ENCODE measurements at places on chromosomes 7 and 10.
A peak's percentile ranks its signal among the peaks of the same experiment; 100 is the strongest.

GRCh38 chr7:13633857-13634256 is 355.6 kb downstream of the ETV1 start:
- no peak for DNase-seq

- no peak for DNase-seq
Observed at GRCh38 chr10:10330418-10330817, 687.3 kb upstream of the CELF2 start.

DNA sequence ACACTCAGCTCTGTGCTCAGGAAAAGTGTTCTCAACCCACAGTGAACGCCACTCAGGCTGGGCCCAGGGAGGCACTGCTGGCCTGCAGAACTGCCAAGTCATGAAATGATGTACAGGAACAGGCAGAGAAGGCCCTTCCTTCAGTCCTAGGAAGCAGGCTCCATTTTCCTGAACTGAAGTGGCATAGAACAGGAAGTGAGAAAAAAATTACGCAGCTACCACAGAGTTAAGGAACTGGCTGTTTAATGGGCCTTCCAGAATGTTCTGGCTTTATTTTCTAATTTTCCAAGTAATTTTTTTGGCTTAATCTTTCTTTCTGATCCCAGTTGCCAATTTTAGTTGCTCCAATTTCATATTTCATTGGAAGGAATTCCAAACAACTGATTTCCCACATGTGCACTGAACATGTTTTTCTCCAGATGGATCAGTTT is 39.3 kb downstream of the LRRC18 start:
- DNase-seq: no peak

- DNase-seq: no peak
Observed at GRCh38 chr7:14950013-14950412, 47.5 kb upstream of the DGKB start.

- DNase-seq: no peak
Observed at GRCh38 chr7:90621125-90621746, 25.1 kb downstream of the CDK14 start.

DNA sequence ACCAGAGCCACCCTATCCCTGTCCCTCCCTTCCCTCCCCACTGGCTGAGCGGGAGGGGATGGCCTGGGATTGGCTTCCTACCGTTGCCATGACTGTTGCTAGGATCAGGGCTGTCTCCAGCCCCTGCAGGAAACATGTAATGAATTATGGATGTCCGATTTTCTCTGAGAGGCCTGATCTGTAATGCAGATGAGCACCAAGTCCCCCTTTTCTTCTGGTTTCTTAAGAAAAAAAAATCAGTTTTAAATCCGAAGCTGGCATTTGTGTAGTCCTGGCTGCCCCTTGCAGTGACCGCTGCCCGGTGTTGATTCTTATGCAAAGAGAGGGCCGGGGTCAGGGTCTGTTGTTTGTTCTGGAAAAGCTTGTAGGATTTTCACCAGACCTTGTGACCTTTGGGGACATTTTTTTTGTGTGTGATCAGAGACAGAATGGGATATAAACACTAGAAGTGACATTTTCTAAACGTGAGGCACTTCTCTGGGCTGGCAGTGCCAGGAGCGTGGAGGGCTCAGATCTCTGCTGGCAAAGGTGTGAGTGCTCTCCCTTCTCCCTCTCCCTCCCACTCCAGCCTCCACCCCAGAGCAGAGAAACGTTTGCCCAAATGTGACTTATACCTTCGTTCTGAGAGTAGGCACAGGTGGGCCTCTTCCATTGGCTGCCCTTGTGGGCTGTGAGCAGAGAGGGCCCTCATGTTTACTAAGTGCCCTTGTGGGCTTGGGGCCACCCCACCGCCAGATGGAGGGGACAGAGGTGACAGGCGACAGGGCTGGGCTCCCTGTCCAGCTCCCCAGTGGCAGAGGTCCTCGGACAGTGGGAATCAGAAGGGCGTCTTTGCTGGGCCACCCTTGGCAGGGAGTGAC is 127.5 kb downstream of the DNAJB6 start:
- no peak for DNase-seq

DNA sequence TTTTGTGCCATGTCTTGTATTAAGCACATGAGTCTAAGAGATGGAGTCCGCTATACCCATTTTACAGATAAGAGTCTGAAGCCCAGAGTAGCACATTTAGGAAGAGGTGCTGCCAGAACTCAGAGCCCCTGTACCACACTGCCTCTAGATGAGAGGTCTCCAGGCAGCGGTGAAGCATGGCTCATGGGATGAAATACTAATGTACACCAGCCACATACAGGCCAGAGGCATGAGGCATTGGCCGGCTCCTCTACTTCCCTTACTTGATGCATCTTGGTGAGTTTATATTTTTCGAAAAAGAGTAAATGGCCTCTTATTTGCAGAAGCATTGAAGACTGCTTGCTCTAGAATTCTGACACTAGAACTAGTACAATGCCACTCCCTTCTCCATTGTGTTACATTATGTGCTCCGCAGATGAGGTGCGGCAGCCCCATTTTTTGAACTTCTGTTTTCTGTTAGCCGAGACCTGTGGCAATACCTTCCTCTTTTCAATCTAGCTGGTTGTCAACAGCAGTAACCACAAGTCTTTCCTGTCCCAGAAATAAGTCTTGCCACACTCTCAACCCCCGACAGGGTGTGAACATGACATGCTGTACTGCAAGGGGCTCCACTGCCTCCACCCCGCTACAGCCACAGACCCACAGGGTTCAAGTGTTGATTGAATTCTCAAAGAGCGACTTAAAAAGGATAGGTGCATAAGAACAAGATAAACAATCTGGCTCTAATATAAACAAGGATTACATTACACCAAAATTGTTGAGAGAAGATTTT is 145.3 kb downstream of the CELF2 start:
- DNase-seq: peak; percentile 52
